ENCODE measurements at places on chromosomes 7 and 10.

GRCh38 chr10:129415215-129416140 lies 51.6 kb upstream of the MGMT start:
- DNase-seq = no peak

DNA sequence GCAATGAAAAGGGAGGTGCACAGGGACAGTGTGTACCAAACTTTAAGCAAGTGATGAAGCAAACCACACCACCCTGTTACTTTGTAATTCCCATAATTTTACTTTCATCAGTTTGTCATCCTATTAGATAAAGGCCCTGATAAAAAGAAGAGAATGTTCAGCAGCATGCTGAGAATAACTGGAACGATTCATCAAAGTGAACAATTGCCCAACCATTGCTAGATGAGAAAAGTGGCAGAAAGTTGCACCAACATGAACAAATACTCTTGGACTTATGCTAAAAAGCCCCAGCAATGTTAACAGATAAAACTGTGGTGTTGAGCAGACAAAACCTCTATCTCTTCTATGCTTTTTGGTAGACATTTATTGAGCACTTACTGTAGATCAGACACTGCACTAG lies 75.5 kb upstream of the PCGF5 start:
- no peak for DNase-seq

DNA sequence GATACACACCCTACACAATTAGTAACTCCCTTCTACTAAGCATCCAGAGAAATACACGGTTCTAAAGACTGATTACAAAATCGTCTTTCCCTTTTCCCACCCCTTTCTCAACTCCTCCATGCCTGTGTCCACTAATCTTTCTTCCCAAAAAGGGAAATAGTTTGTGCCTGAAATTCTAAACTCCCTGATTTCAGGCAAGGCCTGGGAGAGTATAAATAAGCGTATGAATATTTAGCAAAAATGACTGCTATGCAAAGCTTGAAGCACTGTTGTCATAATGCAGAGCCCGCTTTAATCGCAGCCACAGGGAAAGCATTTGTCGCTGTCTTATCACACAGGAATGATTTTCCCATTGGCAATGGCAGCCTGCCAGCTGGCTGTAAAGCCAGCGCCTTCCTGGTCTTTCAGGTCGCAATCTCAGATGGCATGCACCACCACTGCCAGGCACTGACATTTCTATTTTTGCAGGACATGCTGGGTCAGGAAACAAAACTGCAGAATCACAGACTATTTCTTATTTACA lies 142.9 kb upstream of the PCGF5 start:
- no peak for DNase-seq

DNA sequence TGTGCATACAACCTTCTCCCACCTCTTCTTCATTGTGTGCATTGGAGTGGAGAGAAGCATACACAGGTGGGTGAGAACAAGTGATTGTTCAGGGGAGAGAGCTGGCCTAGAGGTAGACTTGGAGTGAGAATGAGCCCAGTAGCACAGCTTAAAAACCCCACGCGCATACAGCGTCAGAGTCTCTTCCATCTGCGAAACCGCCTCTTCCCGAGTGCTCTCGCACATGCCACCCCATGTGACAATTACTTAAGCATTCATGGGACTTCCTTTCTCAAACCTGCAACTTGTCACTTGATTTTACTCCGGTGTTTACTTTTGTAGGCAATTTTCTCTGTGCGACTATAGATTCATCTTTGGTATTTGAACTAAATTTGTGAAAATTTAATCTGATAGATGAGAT lies 176.8 kb upstream of the AGK start:
- no peak for DNase-seq

- DNase-seq = no peak
Measured at GRCh38 chr7:98051118-98051744, 55.4 kb upstream of the LMTK2 start.

GRCh38 chr10:122558452-122558851 lies 2.1 kb upstream of the DMBT1 start:
- no peak for DNase-seq

GRCh38 chr7:108204281-108204796 lies 74.2 kb upstream of the LAMB4 start:
- DNase-seq = no peak
